ENCODE measurements at places on chromosomes 3 and 15.

GRCh38 chr3:27352047-27352446 lies 17.1 kb downstream of the NEK10 start:
- DNase-seq: no peak

DNA sequence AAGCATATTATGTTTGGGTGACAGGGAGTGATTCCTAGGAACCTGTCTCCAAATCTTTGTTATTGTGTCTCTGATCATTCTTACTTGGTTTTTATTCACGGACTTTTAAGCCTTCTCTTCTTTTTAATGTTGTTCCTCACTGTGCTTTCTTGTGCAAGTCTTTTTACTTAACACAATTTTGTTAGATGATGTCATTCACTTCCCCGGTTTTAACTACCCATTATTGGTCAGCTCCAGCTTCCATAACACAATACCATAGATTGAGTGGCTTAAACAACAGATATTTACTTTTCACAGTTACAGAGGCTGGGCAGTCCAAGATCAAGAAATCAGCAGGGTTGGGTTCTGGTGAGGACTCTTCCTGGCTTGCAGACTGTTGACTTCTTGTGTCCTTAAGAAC lies 436.3 kb upstream of the CBLB start:
- DNase-seq: no peak

- no peak for DNase-seq
Measured at GRCh38 chr3:187684880-187685279, 14.7 kb upstream of the SST start.

- DNase-seq: no peak
Measured at GRCh38 chr15:39321977-39322376, 258.9 kb upstream of the THBS1 start.
